ENCODE measurements at places on chromosomes 1 and 21.

GRCh38 chr1:101298663-101299062 lies 61.8 kb downstream of the S1PR1 start:
- no peak for DNase-seq

DNA sequence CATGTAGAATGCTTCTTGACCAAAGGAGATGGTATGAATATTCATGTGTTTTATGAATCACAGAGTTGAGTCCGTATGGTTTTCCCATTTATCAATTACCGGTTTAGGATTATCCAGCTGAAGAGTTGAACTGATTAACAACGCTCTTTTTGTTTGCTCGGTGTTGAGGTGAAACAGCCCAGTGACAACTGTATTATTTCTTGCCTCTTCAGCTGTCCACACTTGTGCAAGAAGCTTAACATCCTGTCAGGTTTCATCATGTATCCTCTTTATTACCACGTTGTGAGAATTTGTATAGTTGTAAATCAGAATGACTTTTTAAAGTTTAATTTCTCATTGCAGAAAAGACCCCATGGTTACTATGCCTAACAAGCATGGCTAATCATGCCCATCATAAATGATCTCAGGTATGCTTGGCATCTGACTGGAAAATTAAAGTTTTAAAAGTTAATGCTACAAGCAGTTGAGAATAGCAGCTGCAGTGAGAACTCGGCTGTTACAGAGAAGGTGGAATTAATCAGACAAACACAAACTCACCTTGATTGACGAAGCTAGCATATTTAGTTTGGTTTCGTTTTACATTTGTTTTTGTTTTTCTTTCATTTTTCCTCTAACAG lies 563.2 kb upstream of the ADGRL2 start:
- DNase-seq: no peak

DNA sequence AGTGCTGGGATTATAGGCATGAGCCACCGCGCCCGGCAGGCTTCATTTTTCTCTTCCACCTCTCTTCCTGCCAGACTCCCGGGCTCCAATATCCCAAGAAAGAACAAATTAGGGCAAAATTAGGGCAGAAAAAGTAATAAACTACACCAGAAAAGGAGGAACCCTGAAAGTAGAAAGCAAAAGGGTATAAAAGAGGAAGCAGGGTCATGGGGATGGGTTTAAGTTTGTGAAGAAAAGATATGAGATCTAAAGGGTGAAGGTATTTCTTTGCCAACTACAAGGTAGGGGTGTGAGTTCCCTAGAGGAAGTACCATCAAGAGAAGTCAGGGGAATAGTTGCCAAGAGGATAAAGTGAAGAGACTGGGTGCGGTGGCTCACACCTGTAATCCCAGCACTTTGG lies 9.9 kb downstream of the PTPN22 start:
- no peak for DNase-seq

- DNase-seq: no peak
Measured at GRCh38 chr1:1317420-1317819, 7.0 kb downstream of the INTS11 start.

- DNase-seq: no peak
Measured at GRCh38 chr1:229204921-229205777, 65.8 kb upstream of the RAB4A start.

DNA sequence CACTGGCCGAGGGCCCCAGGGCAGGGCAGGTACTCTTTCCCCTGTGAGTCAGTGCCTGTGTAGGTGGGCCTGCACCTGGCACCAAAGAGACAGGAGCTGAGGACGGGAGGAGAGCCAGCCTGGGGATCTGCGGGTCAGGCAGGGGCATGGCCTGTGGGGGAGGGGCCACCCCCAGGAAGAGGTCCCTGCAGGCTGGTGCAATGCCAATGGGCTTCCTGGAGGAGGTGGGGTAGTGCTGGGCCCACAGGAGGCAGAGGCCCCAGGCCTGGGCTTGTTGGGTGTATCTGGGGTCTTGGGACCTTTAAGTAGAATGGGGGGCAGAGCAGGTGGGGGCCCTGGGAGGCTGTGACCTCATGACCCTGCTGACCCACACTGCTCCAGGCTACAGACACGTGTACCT lies 23.2 kb downstream of the PLCH2 start:
- no peak for DNase-seq

DNA sequence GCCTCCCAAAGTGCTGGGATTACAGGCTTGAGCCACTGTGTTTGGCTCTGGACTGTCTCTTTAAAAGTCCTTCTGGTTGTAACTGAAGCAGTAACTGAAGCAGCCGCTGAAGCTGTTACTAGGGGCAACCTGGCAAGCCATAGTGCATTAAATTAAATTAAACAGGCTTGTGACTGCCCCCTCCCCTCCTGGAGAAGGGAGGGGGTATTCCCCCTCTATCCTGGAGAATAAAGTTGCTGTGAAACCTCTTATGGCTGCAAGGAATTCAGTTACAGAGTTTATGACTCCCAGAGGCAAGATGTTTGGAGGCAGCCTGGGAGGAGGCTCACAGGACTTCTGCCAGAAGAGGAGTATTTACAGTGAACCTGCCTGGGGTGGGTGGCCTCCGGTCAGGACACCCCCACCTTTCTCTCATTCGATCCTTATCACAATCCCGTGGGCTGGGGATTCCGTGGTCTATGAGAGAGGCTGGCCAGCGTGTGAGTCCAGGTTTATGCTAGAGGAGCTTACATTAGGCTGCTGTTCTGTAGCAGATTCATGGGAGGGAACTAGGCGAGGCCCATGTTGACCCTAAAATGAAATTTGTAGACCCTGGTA lies 8.3 kb downstream of the TTC22 start:
- DNase-seq: no peak

DNA sequence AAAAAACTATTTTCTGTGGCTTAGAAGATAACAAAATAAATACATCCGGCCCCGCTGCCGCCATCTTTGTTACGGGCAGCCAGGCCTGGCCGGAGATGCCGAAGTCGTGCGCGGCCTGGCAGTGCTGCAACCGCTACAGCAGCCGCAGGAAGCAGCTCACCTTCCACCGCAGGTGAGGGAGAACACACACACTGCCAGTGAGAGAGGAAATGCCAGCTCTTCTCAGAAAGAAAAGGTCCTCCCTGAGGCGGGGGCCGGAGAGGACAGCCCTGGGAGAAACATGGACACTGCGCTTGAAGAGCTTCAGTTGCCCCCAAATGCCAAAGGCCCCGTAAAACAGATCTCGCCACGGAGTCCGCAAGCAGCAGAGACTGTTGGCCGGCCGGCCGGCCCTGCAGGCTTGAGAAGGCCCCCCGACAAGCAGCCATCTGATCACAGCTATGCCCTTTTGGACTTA lies 323.2 kb downstream of the AMY1C start:
- DNase-seq: no peak

- no peak for DNase-seq
Measured at GRCh38 chr1:94273111-94273510, 35.7 kb upstream of the ARHGAP29 start.

- DNase-seq: peak; percentile 90
Measured at GRCh38 chr1:223717695-223718363, 5.5 kb downstream of the CAPN2 start.

- DNase-seq: peak; percentile 42
Measured at GRCh38 chr1:218330043-218330623, 15.0 kb upstream of the TGFB2 start.

DNA sequence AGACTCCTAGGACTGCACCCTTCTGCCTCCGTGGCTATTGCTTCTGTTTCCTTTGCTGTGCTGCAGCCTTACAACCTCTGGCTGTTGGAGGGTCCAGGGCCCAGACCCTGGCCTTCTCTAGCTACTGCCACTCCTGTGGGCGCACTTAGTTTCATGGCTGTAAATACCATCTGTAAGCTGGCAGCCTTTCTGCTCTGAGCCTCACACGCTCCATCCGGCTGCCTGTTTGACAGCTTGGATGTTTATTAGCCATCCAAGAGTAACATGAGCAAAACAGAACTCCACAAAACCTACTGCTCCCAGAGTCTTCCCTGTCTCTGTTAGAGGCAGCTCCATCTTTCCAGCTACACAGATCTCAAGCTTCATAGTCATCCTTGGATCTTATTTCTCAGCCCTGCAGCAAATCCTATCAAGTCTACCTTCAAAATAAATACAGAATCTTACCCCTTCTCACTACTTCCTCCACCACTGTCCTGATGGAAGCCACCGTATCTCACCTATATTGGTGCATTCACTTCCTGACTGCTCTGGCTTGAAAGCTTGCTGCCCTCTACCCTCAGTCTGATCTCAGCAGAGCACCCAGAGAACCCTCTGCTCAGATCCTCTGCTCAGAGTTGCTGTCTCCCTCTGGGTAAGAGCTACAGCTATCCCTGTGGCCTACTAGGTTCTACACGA lies 19.1 kb downstream of the SLC25A33 start:
- no peak for DNase-seq

GRCh38 chr1:97797403-97798183 lies 123.2 kb downstream of the DPYD start:
- DNase-seq: peak; percentile 23
